Neural crest cell (in vitro differentiated cells): ENCODE measurements at places on chromosomes 2 and 18. TPM values are rescaled to one million over a fixed set of nuclear protein-coding genes. Genes with fewer than 3 reads are reported as not detected.

DNA sequence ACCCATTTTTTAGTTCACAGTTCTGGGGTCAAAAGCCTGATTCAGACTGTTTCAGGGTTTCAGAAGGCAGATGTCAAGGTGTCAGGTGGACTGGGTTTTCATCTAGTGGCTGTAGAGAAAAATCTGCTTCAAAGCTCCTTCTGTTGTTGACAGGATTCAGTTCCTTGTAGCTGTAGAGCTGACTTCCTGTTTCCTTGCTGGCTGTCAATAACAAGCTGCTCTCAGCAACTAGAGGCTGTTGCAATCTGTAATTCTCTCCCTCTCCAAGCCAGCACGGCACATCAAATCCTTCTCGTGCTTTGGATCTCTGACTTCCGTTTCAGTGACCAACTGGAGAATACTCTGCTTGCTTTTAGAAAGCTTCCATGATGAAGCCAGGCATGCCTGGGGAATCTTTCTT, 179.4 kb downstream of the DOK6 start:
- no peaks in the 10 kb centered on the region for H3K4me1 ChIP-seq
- H3K36me3 ChIP-seq = no peaks in the 10 kb centered on the region
- H3K27ac ChIP-seq = no peak overlapping the region
- H3K27me3 ChIP-seq = no peaks in the 10 kb centered on the region
- no peak overlapping the region for H3K4me3 ChIP-seq
- DNase-seq = no peak

DNA sequence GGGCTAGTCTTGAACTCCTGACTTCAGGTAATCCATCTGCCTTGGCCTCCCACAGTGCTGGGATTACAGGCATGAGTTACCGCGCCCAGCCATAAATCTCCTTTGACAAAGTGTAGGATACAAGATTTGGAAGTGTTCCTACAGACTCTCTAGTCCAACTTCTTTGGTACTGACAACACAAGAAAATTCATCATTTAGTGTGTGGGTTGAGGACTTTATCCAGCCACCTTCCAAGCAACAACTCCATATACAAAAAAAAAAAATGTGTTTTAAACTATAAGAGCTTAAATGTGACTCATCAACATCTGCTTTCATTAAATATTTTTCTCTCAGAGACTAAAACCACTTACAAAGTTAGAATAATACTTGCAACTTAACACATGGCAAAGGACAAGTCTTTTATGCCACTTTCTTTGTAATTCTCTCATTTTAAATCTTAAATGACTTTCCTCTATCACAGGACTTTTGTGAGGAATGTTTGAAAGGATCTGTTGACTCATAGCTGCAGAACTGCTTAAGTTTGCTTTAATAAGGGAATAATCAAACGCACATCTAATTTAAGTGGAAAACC, 46.2 kb upstream of the ITGAV start:
- H3K27me3 ChIP-seq = no peaks in the 10 kb centered on the region
- no peak for DNase-seq
- no peaks in the 10 kb centered on the region for H3K36me3 ChIP-seq
- no peak overlapping the region for H3K4me3 ChIP-seq
- no peak overlapping the region for H3K27ac ChIP-seq

- no peaks in the 10 kb centered on the region for H3K36me3 ChIP-seq
- no peak overlapping the region for H3K4me3 ChIP-seq
- H3K27ac ChIP-seq = no peak overlapping the region
- H3K4me1 ChIP-seq = no peaks in the 10 kb centered on the region
- DNase-seq = no peak
- H3K27me3 ChIP-seq = peaks cover 68% of the 10 kb centered on the region
Measured at GRCh38 chr18:71077451-71077850, 788.6 kb downstream of the SOCS6 start.

DNA sequence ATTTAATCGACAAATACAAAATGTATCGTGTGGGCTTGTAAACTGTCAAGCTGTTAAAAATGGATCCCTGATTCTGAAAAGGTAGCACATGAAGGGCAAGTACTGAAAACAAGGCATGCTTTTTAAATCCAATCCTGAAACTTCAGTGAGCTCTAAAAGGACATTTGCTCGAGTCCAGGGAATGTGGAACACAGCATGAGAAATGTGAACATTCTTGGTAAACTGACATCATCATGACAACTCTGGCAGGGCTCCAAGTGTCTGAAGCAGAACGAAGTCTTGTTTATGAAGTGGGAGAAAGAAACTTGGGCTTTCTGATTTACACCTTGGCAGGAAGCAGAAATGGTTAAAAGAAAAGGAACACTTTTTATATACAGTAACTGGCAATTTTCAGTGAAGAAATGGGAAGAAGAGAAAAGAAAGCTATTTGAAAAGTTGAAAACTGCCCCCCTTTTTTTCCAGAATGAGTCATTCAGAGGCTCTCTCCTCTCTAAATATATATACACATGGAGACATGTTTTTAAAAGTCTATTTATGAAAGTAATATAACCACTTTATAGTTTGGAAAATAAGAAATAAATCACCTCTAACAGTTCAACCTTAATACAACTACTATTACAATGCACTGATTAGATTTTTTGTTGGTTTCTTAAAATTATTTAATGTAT, 120.8 kb downstream of the GAREM1 start:
- no peaks in the 10 kb centered on the region for H3K36me3 ChIP-seq
- H3K27me3 ChIP-seq = no peaks in the 10 kb centered on the region
- no peak overlapping the region for H3K4me3 ChIP-seq
- no peak for DNase-seq
- H3K4me1 ChIP-seq = peaks cover 40% of the 10 kb centered on the region

DNA sequence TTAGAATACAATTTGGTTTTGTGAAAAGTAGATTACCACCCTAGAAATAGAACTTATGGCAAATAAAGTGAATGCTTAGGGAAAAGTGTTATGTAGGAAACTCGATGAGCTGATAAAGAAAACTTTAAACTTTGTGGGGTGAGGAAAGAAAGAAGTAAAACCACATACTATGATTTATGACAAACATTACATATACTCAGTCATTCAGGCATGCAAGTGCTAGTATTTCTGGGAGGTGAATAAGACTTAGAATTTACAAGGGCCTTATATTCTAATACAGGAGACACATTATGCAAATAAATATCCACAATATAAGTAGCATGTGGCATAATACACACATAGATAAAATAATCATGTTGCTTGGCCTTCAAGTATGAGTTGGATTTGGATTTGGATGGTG, 618.1 kb downstream of the XIRP2 start:
- peaks cover 7% of the 10 kb centered on the region for H3K4me1 ChIP-seq
- no peaks in the 10 kb centered on the region for H3K27me3 ChIP-seq
- H3K4me3 ChIP-seq = no peak overlapping the region
- no peak for DNase-seq
- H3K36me3 ChIP-seq = no peaks in the 10 kb centered on the region

GRCh38 chr2:126657148-126657635, 1.2 kb downstream of the GYPC start:
- H3K27me3 ChIP-seq = no peaks in the 10 kb centered on the region
- peaks cover 56% of the 10 kb centered on the region for H3K4me1 ChIP-seq
- H3K27ac ChIP-seq = peak overlapping the region; percentile 93
- H3K36me3 ChIP-seq = peaks cover 2% of the 10 kb centered on the region

DNA sequence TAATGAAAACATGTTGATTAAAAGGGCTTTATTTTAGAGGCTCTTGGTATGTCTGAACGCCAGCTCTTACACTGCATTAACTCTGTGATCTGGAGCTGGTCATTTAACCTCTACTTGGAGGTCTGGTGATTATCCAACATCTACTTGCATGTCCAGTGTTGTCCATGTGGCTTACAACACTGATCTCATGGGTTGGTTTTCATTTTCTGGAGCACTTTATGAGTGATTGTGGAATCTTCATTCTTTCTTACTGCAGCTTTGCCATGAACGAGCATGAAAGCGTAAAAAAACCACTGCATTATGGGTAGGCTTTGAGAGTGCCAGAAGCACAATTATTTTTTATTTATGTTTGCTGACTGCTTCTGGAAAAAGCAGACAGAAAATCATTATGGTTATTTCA, 4.8 kb downstream of the CCDC195 start:
- H3K4me3 ChIP-seq = no peak overlapping the region
- H3K36me3 ChIP-seq = no peaks in the 10 kb centered on the region
- H3K4me1 ChIP-seq = no peaks in the 10 kb centered on the region

DNA sequence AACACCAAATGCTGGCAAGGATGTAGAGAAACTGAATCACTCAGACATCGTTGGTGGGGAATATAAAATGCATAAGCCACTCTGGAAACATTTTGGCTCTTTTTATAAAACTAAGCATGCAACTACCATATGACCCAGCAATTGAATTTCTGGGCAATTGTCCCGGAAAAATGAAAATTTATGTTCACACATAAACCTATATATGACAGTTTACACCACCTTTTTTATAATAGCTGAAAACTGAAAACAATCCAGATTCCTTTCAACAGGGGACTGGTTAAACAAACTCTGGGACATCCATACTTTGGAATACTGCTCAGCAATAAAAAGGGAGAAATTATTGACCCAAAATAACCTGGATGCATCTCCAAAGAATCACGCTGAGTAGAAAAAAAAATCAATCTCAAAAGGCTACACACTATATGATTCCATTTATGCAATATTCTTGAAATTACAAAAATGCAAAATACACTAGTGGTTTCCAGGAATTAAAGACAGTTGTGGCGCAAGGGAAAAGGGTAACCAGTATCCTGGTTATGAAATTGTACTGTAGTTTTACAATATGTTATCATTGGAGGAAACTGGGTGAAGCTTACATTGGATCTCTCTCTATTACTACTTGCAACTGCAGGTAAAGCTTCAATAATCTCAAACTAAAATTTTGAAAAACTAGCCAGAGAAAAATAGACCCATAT, 130.2 kb upstream of the PID1 start:
- no peaks in the 10 kb centered on the region for H3K4me1 ChIP-seq
- H3K36me3 ChIP-seq = peaks cover 6% of the 10 kb centered on the region
- no peak overlapping the region for H3K4me3 ChIP-seq
- no peak for DNase-seq
- H3K27ac ChIP-seq = no peak overlapping the region
- H3K27me3 ChIP-seq = peaks cover 16% of the 10 kb centered on the region

DNA sequence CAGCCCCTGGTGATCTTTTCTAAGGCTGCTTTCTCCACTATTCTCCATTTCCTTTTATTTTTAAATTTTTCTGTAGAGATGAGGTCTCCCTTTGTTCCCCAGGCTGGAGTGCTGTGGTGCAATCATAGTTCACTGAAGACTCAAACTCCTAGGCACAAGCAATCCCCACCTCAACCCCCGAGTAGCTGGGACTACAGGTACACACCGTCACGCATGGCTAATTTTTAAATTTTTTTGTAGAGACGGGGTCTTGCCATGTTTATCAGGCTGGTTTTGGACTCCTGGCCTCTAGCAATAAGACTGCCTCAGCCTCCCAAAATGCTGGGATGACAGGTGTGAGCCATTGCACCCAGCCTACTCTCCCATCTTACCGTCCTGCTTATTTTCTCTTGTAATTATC, 22.7 kb upstream of the LPIN2 start:
- DNase-seq = no peak
- peaks cover 11% of the 10 kb centered on the region for H3K4me1 ChIP-seq
- H3K27ac ChIP-seq = no peak overlapping the region
- H3K4me3 ChIP-seq = no peak overlapping the region

DNA sequence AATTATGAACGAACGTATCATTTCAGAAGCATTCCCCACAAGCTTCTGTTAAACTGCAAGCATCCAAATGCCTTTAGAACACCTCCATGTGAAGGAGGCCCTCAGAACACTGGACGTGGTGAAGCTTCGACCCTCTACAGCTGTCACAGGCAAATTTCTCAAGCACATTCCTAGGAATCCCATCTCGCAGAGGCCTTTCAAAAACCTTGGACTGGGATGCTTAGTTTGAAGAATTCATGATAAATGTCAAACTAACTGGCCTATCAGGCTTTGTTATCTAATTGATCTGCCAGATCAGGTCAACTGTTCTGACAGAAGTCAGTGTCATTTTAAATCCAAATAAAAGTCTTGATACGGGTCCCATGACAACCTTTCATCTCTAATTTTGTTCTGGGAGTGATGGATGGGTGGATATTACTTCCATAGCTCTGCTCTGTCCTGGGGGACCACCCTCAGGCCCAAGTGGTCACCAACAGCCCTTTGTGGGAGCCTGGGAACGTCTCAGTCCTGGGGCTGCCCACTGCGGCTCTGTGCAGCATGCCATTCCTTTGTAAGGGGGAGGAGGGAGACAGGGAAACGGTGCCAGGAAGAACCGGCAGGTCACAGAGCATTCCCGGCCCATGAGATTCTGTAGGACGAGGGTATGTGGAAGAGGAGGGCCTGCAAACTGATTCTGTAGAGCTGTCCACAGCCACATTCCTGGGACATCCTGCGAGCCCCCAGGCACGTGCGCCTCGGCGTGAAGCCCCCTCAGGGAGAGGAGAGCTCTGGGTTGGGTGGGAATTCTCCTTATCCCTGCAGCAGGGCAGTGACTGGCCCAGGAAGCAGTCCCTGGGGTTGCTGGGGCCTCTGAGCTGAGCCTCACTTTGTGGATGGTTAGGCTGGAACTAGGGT, 59.1 kb upstream of the PXDN start:
- peaks cover 6% of the 10 kb centered on the region for H3K27me3 ChIP-seq
- no peaks in the 10 kb centered on the region for H3K36me3 ChIP-seq
- peaks cover 3% of the 10 kb centered on the region for H3K4me1 ChIP-seq

DNA sequence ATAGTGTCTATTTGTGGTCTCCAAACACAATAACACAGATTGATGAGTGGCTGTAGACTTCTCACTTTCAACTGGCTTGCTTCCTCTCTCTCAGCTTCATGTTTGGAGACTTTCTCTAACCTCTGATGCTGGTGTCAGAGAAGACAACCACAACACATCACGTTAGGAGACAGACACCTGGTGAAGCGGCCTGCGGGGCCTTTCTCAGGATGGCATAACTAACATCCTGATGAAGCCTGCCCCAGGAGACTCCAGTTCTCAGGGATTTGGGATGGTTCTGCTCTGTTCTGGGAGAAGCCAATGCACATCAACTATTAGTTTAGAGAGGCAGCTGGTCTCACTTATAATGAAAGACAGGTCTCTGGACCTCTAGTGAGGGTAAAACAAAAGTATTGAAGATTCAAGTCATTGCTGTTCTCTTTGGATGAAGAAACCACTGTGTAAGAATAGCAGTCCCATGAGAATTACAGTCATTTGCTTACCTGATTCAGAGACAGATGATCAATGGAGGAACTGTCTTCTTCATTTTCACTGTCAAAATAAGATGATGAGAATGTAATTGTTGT, 2.0 kb downstream of the IL1A start:
- DNase-seq = no peak
- no peak overlapping the region for H3K27ac ChIP-seq
- no peak overlapping the region for H3K4me3 ChIP-seq
- H3K36me3 ChIP-seq = no peaks in the 10 kb centered on the region
- H3K27me3 ChIP-seq = no peaks in the 10 kb centered on the region
- H3K4me1 ChIP-seq = peaks cover 22% of the 10 kb centered on the region

GRCh38 chr2:62934517-62934916, 116.1 kb upstream of the OTX1 start:
- H3K4me1 ChIP-seq = no peaks in the 10 kb centered on the region
- no peak overlapping the region for H3K27ac ChIP-seq
- DNase-seq = no peak
- no peak overlapping the region for H3K4me3 ChIP-seq

CXCR1 gene
- total RNA-seq = not detected in 2 replicates

TNFAIP6 gene
- 0.40 and 0.75 TPM in 2 replicates for total RNA-seq

CFC1 gene
- not detected in 2 replicates for total RNA-seq

WDFY1 gene
- total RNA-seq = 41.1 and 43.3 TPM in 2 replicates

TTN gene
- under 0.01 TPM in 2 replicates for total RNA-seq
